ENCODE measurements at places on chromosomes 1 and 21. TPM values are rescaled to one million over a fixed set of nuclear protein-coding genes. Genes with fewer than 3 reads are reported as not detected.

KRTAP11-1 gene
- total RNA-seq, result not detected

RHD gene
- not detected for total RNA-seq

NPPB gene
- 0.54 TPM for total RNA-seq

CACNA1S gene
- total RNA-seq, result not detected

OLFML2B gene
- total RNA-seq, result 0.28 TPM

LRRC71 gene
- 0.36 TPM for total RNA-seq
